ENCODE measurements at places on chromosomes 12 and 14. TPM values are rescaled to one million over a fixed set of nuclear protein-coding genes. Genes with fewer than 3 reads are reported as not detected.

CLEC2A gene
- total RNA-seq: not detected

TMEM63C gene
- 0.55 TPM for total RNA-seq

METTL25 gene
- total RNA-seq: 17.5 TPM

USP5 gene
- 106 TPM for total RNA-seq

ERGIC2 gene
- 88.8 TPM for total RNA-seq

DNA sequence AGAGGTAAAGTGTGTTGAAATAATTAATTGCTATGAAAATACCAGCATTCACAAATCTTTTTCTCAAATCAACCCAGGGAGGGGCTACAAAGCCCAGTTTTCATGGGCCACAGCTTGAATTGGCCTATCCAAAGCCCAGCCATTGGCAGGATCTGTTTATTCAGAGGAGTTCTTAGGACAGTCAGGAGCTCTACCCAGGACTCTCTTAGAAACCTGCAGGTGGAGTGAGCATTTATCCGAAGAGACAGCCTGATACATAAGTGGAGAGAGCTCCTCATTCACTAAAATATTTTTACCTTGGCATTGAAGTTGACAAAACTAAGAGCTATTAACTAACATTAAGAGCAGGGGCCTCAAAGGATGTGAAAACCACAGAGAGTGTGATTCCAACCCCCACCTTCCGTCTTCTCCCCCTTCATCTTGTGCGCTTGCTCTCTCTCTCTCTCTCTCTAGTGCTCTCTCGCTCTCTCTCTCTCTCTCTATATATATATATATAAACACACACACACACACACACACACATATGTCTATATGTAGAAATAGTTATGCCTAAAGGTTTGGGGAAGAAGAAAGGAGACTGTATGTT lies 315.5 kb downstream of the SNAPC1 start:
- DNase-seq: no peak

DNA sequence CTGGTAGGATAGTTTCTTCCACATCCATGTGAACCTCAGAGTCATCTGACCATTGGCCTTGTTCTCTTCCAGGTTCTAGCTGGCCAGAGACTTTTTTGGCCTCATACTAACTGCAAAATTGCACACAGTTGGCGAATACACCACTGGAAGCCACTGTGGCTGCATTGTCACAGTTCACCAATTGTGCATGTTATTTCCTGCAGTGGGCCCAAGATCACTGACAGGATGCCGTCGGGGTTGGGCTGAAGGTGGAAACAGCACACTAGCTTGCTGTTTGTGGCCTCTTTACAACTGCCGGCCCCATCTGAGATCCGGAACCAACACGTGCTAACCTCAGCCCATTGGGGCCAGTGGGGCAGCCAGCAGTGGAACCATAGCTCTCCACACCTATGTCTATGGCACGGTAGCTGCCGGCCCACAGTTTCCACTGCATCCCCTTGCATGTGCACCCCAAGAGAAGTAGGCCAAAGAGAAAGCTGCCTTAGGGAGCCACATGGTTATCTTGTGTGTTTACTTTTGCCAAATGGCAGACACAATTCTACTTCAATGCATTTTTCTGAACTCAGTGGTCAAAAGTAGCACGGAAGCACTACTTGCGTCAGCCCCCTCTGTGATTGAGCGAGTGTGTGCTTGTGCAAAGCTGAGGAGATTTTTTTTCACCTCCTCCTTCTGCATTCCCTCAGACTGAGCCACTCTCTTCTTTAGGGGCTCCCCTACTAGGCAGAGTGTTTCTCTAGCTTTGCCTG lies 464.0 kb downstream of the RAD51B start:
- peak; percentile 61 for DNase-seq

- no peak for DNase-seq
Measured at GRCh38 chr12:111100554-111100953, 180.2 kb upstream of the MYL2 start.

- no peak for DNase-seq
Measured at GRCh38 chr14:57560681-57561080, 67.0 kb upstream of the CCDC198 start.

GRCh38 chr12:106389151-106389550 lies 31.6 kb downstream of the POLR3B start:
- no peak for DNase-seq

- DNase-seq: no peak
Measured at GRCh38 chr12:124508381-124509079, 58.9 kb downstream of the NCOR2 start.

GRCh38 chr14:55279384-55279783 lies 8.2 kb downstream of the FBXO34 start:
- no peak for DNase-seq

DNA sequence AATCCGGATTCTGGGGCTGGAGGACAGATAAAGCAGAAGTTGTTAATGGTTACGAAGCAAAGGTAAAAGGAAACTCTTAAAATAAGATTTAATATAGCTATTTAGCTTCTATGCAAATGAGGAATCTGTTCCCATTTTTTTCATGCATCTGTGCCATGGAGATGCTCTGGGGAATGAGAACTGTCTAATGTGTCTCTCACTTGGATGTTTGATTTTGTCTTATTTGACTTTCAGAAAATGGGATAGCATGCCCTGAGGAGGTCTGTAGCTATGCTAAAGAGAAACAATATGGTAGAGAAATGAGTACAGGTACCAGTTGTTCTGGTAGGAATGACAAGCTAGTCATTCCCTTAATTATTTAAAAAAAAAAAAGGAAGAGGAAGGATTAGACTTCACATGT lies 24.3 kb downstream of the C12orf76 start:
- no peak for DNase-seq

GRCh38 chr12:22130671-22131070 lies 84.7 kb downstream of the CMAS start:
- no peak for DNase-seq

GRCh38 chr14:100900837-100901390 lies 2.6 kb downstream of the RTL1 start:
- DNase-seq: no peak

GRCh38 chr12:52233462-52234207 lies 592 bp downstream of the KRT7 start:
- DNase-seq: no peak

GRCh38 chr14:102418853-102419240 lies 56.1 kb downstream of the TECPR2 start:
- DNase-seq: no peak

- DNase-seq: no peak
Measured at GRCh38 chr12:12903642-12904609, 12.6 kb downstream of the GPRC5A start.

GRCh38 chr12:46227616-46228015 lies 41.2 kb downstream of the SLC38A1 start:
- no peak for DNase-seq

GRCh38 chr12:93273834-93274564 lies 103.7 kb upstream of the NUDT4 start:
- no peak for DNase-seq

- DNase-seq: no peak
Measured at GRCh38 chr12:81078469-81079196, 754 bp downstream of the ACSS3 start.

- no peak for DNase-seq
Measured at GRCh38 chr12:94725375-94726168, 75.2 kb upstream of the TMCC3 start.

GRCh38 chr12:12539028-12539810 lies 23.4 kb downstream of the DUSP16 start:
- no peak for DNase-seq

GRCh38 chr12:67957383-67957782 lies 31.9 kb upstream of the IFNG-AS1 start:
- DNase-seq: no peak

- no peak for DNase-seq
Measured at GRCh38 chr14:100488057-100488456, 99.2 kb downstream of the BEGAIN start.

- DNase-seq: no peak
Measured at GRCh38 chr12:42546709-42547108, 42.8 kb downstream of the PRICKLE1 start.

- no peak for DNase-seq
Measured at GRCh38 chr12:24780697-24781368, 168.1 kb downstream of the BCAT1 start.

GRCh38 chr12:131112700-131113290 lies 159.1 kb downstream of the ADGRD1 start:
- no peak for DNase-seq

All from ureter (tissue), 1 donor.